Cerebellum (tissue), 4 donors: ENCODE measurements at places on chromosomes 4 and X. TPM values are rescaled to one million over a fixed set of nuclear protein-coding genes. Genes with fewer than 3 reads are reported as not detected.

The IGBP1 gene
- total RNA-seq, result 41.1 TPM

The ESX1 gene
- total RNA-seq, result not detected

The NFKB1 gene
- total RNA-seq, result 11.1 TPM

The UGT2B11 gene
- total RNA-seq, result not detected

The CXCL8 gene
- 2.0 TPM for total RNA-seq

The SLC39A8 gene
- total RNA-seq, result 8.7 TPM

The PCDH19 gene
- total RNA-seq, result 17.4 TPM

The S100G gene
- not detected for total RNA-seq

The ART3 gene
- not detected for total RNA-seq

The PAGE2 gene
- not detected for total RNA-seq

The HTR2C gene
- 3.3 TPM for total RNA-seq

The CT47B1 gene
- total RNA-seq, result not detected

The ARHGEF38 gene
- 0.09 TPM for total RNA-seq

The PRRG3 gene
- 6.5 TPM for total RNA-seq

The IL15 gene
- 1.1 TPM for total RNA-seq

The GATA1 gene
- total RNA-seq, result not detected

The MAGEC3 gene
- total RNA-seq, result 0.54 TPM

The MXD4 gene
- total RNA-seq, result 28.9 TPM
